Foreskin keratinocyte (primary cell): ENCODE measurements at places on chromosomes 2 and 18. TPM values are rescaled to one million over a fixed set of nuclear protein-coding genes. Genes with fewer than 3 reads are reported as not detected.

Gene GPR75
- 1.6 and 2.2 TPM in 2 replicates for total RNA-seq

Gene EMILIN2
- total RNA-seq: 0.42 and 0.65 TPM in 2 replicates

Gene COQ10B
- 17.1 and 18.4 TPM in 2 replicates for total RNA-seq

Gene TMEM247
- total RNA-seq: not detected in 2 replicates

Gene RPIA
- total RNA-seq: 7.9 and 10.6 TPM in 2 replicates

Gene KIAA1328
- total RNA-seq: 4.7 and 4.9 TPM in 2 replicates

Gene SERPINB13
- total RNA-seq: 5.9 and 6.0 TPM in 2 replicates
